RPMI8226 (cell line): ENCODE measurements at places on chromosomes 1 and 21.
A peak's percentile ranks its signal among the peaks of the same experiment; 100 is the strongest.

- peak; percentile 72 for DNase-seq
These were observed 9.8 kb downstream of the PLA2G5 start for GRCh38 chr1:20079661-20080305.

GRCh38 chr1:192133350-192133926 lies 24.8 kb upstream of the RGS18 start:
- DNase-seq: no peak

GRCh38 chr21:45509566-45510465 lies 32.4 kb downstream of the SLC19A1 start:
- no peak for DNase-seq

GRCh38 chr1:25204797-25205480 lies 27.4 kb downstream of the SYF2 start:
- peak; percentile 72 for DNase-seq

GRCh38 chr1:147600119-147601111 lies 59.1 kb downstream of the BCL9 start:
- peak; percentile 12 for DNase-seq

GRCh38 chr1:218496561-218496960 lies 151.4 kb downstream of the TGFB2 start:
- no peak for DNase-seq

GRCh38 chr1:83901547-83902155 lies 97.3 kb downstream of the TTLL7 start:
- no peak for DNase-seq

- DNase-seq: peak; percentile 24
These were observed 15.8 kb downstream of the OR14I1 start for GRCh38 chr1:248686815-248687214.

GRCh38 chr1:219701476-219701875 lies 88.6 kb upstream of the ZC3H11B start:
- DNase-seq: no peak

GRCh38 chr21:33265664-33266049 lies 510 bp upstream of the IL10RB start:
- DNase-seq: no peak

GRCh38 chr1:29703596-29704370 lies 467.5 kb downstream of the PTPRU start:
- peak; percentile 52 for DNase-seq

DNA sequence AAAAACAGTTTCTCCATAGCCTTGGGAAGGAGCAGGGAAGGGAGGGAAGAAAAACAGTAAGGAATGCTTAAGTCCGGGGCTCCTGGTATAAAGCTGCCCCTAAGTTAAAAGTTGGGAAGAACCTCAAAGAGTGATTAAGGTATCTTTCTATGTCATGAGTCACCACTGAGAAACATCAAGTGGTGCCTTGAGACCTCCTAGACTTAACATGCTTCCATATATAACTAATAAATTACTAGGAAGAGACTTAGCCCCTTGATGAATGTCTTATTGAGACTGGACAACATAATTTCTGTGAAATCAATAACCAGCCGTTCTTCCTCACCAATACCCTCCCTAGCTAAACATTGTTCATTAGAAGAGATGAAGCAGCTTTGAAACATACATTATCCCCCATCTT lies 121.8 kb upstream of the SLC44A3 start:
- no peak for DNase-seq

- DNase-seq: no peak
These were observed 19.9 kb downstream of the SLC19A1 start for GRCh38 chr21:45522381-45522780.

DNA sequence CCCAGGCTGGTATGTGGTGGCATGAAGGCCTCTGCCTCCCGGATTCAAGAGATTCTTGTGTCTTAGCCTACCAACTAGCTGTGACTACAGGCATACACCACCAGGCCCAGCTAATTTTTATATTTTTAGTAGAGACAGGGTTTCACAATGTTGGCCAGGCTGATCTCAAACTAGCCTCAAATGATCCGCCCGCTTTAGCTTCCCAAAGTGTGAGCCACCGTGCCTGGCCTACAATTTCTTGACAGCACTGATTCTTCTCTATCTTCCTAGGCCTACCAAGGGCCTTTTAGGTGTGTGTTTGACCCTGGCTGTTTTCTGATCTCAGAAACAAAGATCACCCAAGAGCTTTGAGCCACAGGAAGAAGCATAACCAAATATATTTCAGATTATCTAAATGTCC lies 540.8 kb upstream of the ADAMTS5 start:
- no peak for DNase-seq

- no peak for DNase-seq
These were observed 400.6 kb downstream of the NTNG1 start for GRCh38 chr1:107541412-107541811.

- DNase-seq: no peak
These were observed 47.8 kb downstream of the GPR88 start for GRCh38 chr1:100585786-100586185.

- no peak for DNase-seq
These were observed 125.1 kb upstream of the FGGY start for GRCh38 chr1:59171788-59172187.

GRCh38 chr1:61496501-61496900 lies 228.4 kb downstream of the TM2D1 start:
- DNase-seq: no peak

DNA sequence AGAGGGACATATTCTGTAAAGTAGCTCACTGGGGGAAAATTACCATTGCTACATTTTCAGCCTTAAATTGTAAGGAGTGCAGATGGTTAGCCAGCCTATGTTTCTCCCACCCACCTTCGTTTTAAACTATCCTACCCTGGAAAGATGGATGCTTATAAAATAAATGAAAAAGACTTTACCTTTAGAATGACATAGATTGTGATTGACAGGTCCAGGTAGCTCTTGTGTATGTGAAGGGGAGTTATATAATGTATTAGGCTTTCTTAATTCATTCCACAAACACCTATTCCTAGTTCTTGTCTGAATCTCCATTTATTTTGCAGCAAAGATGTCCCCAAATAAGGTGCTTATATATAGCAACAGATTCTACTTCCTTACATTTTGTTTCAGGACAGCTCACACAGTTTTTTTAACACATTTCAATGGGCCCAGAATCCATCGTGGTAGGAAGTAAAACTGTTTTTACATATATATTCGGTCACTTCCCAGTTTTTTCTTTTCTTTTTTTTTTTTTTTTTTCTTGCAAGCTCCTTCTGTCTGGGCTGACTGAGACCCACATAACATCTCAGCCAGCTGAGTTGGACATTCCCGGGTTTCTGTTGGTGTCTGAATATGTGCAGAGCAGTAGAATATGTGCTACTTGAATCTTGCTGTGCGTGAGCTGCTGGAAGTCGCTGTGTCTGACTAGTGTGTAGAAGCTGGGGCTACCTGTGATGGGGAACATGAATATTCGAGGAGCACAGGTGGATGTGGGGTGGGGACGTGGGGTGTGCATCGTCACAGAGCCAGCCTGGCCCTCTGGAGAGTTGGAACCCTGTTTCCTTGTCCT lies 27.8 kb downstream of the UCK2 start:
- no peak for DNase-seq

DNA sequence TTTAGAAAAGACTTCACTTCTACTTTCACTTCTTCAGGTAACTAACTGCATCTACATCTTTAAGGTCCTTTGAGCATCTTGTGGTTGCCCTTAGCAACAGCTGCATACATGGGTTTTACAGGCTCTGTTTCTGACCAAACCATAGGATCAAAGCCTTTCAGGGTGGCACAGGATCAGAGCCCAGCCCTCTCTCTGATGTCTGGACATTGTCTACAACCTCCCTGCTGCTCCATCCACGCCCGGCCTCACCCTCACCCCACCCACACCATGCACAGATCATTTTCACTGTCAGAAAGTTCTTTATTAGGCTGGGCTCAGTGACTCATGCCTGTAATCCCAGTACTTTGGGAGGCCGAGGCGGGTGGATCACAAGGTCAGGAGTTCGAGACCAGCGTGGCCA lies 5.2 kb downstream of the NCF2 start:
- no peak for DNase-seq

GRCh38 chr1:245684166-245684565 lies 529.4 kb downstream of the KIF26B start:
- no peak for DNase-seq

DNA sequence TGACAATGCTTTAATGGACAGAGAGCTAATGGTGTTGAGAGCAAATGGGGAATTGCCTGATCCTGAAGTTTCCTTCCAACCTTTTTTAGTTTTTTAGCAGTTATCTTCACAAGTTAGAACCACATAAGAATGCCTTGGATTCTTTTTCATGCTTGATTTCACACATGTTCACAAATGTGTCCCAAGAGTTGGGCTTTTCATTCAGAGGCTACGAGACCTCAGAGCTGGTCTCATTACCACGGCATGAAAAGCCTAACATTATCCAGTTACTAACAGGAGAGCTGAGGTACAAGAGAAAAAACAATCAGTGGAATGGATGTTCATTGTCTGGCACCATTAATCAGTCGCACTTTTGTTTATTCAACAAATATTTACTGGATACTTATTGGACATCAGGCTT lies 340.6 kb downstream of the ZNF326 start:
- DNase-seq: no peak

- DNase-seq: no peak
These were observed 23.3 kb downstream of the SPOCD1 start for GRCh38 chr1:31792541-31792940.

DNA sequence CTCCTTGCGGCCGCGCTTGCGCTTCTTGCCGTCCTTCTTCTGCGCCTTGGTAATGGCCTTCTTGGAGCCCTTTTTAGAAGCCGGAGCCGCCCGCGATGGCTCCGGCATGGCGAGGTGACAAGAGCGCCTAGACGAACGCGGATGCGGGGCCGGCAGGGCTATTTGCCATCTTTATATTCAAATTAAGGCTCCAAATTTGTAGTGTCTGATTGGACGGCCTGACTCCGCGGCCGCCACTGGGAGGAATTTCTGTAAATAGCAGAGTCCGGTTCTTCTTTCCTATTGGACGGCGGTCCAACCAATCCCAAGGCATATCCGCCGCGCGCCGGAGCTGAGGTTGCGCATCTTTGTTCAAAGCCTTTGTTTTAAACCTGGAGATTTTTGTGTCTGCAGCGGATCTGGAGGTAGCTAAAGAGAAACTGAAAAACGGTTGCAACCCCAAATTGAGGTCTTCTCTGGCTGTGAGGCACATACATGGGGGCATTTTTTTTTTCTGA lies 22.6 kb upstream of the RNF187 start:
- peak; percentile 96 for DNase-seq

DNA sequence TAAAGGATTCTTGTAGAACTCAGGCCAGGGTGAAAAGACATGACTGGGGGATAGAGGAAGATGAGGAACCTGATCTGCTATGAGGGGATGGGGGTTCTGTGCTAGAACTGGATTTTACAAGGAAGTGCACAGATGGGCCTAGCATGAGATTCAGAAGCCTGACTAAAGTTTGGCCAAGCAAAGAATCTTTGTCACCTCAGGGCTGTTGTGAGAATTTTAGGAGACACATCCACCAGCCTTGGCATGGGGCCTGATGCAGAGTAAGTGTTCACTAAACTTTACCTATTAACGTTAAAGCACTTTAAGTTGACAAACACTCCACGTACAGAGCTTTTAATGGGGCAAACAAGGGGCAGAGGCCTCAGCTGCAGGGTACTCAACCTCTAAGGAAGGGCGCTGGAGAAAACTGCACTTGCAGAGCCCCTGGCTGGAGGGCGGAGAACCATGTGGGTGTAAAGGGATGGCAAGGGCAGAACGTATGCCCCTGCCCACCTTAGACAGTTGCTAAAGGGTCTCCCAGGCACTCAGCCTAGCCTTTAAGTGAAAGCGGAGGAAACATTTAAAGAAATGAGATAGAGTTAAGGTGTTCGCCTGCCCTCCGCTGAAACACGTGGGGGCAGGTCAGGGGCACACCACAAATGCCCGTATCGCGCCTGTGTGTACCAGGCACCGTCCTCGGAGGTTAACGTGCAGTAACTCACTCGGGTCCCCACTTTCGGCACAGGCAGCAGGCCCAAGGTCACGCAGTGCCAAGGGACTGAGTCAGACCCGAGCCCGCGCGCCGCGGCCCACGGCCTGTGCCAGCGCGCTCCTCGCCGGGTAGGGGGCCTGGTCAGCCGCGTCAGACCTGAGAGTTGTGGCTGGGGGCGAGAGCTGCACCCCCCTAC lies 990 bp upstream of the MRPS6 start:
- DNase-seq: peak; percentile 5

DNA sequence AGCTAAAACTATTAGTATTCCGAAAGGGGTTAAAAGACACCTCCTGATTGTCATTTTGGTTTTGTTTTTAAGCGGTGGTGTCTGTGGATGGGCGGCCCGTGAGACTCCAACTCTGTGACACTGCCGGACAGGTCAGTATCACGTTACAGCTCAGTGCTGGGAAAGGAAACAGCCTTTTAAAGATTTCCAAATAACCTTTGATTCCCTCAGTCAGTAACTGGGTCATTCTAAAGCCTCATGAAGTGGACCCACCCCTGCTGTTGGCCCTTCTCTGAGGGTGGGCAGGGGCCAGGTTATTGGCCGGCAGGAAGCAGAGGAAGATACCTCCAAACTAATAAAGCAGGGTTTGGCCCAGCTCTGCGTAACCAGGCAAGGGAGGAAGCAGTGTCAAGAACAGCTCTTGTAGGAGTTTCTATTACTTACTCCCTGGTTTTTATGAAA lies 2.3 kb downstream of the RHOU start:
- DNase-seq: no peak

DNA sequence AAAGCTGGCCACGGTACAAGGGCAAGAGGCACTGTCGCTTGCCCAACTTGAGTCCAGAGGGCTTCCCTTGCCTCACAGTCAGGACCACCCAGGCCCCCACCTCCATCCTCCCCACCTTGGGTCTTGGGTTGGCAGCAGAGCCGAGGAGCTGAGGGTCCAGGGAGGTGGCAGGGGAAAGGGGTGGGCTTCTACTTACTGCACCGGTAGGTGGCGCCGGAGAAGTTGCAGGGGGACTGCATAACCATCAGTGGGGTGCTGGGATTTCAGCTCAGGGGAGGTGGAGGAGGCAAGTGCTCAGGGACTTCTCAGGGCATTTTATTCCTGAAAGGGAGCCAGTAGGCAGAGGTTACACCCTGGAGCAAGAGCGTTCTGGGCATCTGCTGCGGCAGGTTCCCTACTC lies 44.0 kb downstream of the TRIM62 start:
- peak; percentile 40 for DNase-seq

DNA sequence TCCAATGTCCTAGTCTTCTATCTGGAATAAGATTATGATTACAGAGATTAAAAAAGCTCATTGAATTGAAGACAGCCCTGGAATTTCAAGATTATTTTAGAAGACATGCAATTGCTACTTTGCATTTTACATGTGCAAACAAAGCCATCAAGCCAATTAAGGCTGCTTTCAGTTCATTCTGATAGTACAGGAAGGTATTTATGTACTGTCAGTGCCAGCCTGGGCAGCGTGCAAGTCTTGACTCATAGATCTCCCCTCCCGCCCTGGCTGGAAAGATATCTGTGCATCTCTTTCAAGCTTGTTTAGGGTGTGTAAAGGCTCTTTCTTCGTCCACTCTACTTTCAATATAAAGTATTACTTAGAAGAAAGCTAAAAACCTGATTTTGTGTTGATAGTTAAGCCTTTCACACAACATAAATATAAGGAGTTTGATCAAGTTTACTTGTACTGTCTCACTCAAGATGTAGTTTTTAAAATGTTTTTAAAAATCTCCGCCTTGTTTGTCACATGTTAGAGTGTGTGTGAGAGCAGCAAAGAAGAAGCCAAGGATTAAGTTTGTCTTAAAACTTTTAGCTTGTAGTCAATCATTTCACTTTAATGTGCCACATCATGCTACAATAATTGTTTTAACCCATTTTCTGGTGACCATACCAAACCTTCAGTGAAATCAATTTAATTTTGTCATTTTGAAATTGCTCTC lies 13.6 kb upstream of the LYPLAL1 start:
- DNase-seq: no peak

- DNase-seq: no peak
These were observed 278.4 kb downstream of the TM2D1 start for GRCh38 chr1:61446531-61446991.

GRCh38 chr21:28832013-28832714 lies 160.5 kb downstream of the LTN1 start:
- no peak for DNase-seq

GRCh38 chr1:205240118-205240517 lies 12.4 kb downstream of the TMCC2 start:
- DNase-seq: no peak
